Activated CD4-positive, alpha-beta memory T cell treated with anti-CD3 and anti-CD28 coated beads for 36 hours (primary cell): ENCODE measurements at places on chromosomes 16 and 17. TPM values are rescaled to one million over a fixed set of nuclear protein-coding genes. Genes with fewer than 3 reads are reported as not detected.

Gene DECR2
- 8.8 TPM for total RNA-seq

Gene CCL7
- total RNA-seq, result not detected

Gene HSD17B1
- total RNA-seq, result 0.52 TPM

Gene FOXC2
- total RNA-seq, result not detected

Gene DPEP2
- total RNA-seq, result 3.9 TPM
